ENCODE measurements at places on chromosomes 1 and 21. TPM values are rescaled to one million over a fixed set of nuclear protein-coding genes. Genes with fewer than 3 reads are reported as not detected.

The NEK2 gene
- polyA plus RNA-seq = 9.4 TPM

The ORC1 gene
- polyA plus RNA-seq = 5.2 TPM

The SH3D21 gene
- polyA plus RNA-seq = 1.6 TPM

The KCNJ15 gene
- 0.02 TPM for polyA plus RNA-seq

The OR10Z1 gene
- not detected for polyA plus RNA-seq

The BROX gene
- 3.8 TPM for polyA plus RNA-seq

The CCDC17 gene
- polyA plus RNA-seq = 0.31 TPM

The EIF3I gene
- polyA plus RNA-seq = 463 TPM

The TTC22 gene
- polyA plus RNA-seq = not detected

The FAM163A gene
- 1.1 TPM for polyA plus RNA-seq

The MCOLN3 gene
- polyA plus RNA-seq = not detected

The CNR2 gene
- not detected for polyA plus RNA-seq

The TRIM58 gene
- polyA plus RNA-seq = 0.13 TPM

The EPHA2 gene
- polyA plus RNA-seq = 82.2 TPM

The LPAR3 gene
- polyA plus RNA-seq = 0.08 TPM

The PRAMEF8 gene
- polyA plus RNA-seq = not detected

The VANGL1 gene
- polyA plus RNA-seq = 5.4 TPM

The ARTN gene
- polyA plus RNA-seq = 0.26 TPM

The NR0B2 gene
- polyA plus RNA-seq = not detected

The TNN gene
- polyA plus RNA-seq = 0.03 TPM

The KLHDC7A gene
- not detected for polyA plus RNA-seq

The PLA2G2A gene
- not detected for polyA plus RNA-seq

The TSPEAR gene
- polyA plus RNA-seq = 0.03 TPM

The USP48 gene
- polyA plus RNA-seq = 16.3 TPM

The HPCA gene
- not detected for polyA plus RNA-seq

The HES4 gene
- polyA plus RNA-seq = 4.7 TPM

The SPRR3 gene
- not detected for polyA plus RNA-seq

The LRRC53 gene
- polyA plus RNA-seq = not detected

The OR2L2 gene
- 0.03 TPM for polyA plus RNA-seq

The VWA5B1 gene
- not detected for polyA plus RNA-seq

The FCGR1A gene
- not detected for polyA plus RNA-seq

The SLFNL1 gene
- 0.16 TPM for polyA plus RNA-seq

The CLCNKA gene
- polyA plus RNA-seq = 0.03 TPM

The BSND gene
- polyA plus RNA-seq = not detected

The GJA8 gene
- polyA plus RNA-seq = not detected

Measured in SK-N-SH (cell line).